ENCODE measurements at places on chromosomes 5 and 9.

GRCh38 chr9:114347675-114348074 lies 18.0 kb downstream of the ORM2 start:
- no peak for DNase-seq

DNA sequence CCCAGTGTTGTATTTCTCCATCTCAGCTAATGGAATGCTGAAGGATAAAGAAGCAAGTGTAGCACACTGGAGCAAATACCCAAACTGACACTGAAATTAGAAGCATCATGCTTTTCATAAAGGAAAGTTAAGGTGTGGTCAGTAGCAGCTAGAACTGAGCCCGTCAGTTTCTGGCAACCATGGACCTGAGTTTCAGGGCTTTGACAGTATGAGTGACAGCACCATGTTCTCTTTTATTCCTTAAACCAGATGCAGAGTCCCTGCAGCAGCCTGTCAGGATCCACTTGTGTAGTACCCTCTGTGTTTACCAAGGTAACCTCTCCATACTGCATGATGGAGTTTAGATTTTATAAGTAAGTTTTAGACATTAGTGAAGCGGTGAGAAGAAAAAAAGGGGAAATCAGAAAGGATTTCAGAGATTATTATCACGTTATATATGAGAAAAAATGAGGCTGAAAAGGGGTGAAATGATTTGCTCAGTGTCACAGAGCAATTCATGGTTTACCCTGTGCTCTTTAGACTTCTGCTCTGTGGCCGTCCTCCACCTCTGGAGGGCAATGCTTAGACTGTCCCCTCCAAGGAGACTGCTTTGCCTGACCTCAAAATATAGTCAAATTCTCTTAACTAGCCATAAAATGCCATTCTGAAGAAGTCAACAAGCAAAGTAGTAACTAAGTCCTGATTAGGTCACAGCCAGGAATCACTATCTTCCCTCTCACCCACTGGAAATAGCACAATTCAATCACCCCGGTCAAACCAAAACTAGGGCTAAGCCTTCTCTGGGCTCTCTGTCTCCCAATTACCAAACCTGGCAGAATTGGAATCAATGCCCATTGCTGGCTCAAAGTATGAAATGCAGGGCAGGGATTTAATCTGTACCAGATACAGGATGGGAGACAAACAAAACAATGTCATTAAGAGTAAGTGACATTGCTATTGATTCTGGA lies 10.5 kb upstream of the MYOT start:
- no peak for DNase-seq

- DNase-seq = no peak
Measured at GRCh38 chr5:1176473-1177391, 24.7 kb upstream of the SLC6A19 start.

GRCh38 chr5:141565826-141566570 lies 52.8 kb downstream of the DIAPH1 start:
- DNase-seq = no peak

- peak; percentile 5 for DNase-seq
Measured at GRCh38 chr5:178895615-178896571, at the start of gene ZFP2. Gene ZFP2 (plus strand): TSS chr5:178895913. CDS start chr5:178931314, 35,401 bp downstream.

- DNase-seq = peak; percentile 29
Measured at GRCh38 chr9:95131023-95131943, 186.2 kb downstream of the FANCC start.

- no peak for DNase-seq
Measured at GRCh38 chr9:38421498-38422211, 2.6 kb downstream of the IGFBPL1 start.

GRCh38 chr5:137265457-137265856 lies 233.7 kb downstream of the SPOCK1 start:
- no peak for DNase-seq

- DNase-seq = no peak
Measured at GRCh38 chr9:113247640-113248039, 26.3 kb downstream of the SLC31A1 start.

- DNase-seq = no peak
Measured at GRCh38 chr5:57009811-57010210, 57.9 kb upstream of the MIER3 start.

DNA sequence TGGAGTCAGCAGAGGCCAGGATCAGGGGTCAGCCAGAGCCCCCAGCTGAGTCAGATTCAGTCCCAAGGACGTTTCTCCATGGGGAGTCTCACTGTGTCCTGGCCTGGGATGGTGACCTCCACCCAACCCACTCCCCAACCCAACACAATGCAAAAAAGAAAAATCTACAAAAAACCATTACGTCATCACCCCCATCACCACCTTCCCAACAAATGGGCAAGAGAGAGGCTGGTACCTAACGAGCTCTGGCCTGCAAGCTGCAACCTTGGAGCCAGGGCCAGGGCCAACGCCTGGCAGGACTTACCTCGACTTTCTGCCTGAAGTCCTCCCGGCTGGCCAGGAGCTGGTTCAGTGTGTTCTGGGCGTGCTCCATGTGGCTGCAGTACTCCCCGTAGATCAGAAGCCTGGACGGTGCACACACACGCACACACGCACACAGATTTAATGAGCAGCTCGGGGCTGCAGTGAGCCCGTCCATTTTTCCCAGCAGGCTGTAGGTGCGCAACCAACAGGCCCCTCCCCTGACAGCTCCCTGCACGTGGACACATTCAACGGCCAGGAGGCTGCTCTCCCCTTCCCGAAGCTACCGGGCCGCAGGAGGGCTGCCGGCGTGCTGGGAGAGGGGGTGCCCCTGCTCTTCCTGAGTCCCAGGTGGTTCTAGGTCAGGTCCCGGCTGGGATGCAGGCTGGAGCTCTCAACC lies 59.4 kb upstream of the SARDH start:
- DNase-seq = no peak

GRCh38 chr5:81971111-81971711 lies 612 bp upstream of the ATG10 start:
- DNase-seq = no peak

- no peak for DNase-seq
Measured at GRCh38 chr9:10649076-10649475, 36.3 kb upstream of the PTPRD start.

GRCh38 chr9:90921104-90921503 lies 119.5 kb downstream of the SYK start:
- DNase-seq = no peak

DNA sequence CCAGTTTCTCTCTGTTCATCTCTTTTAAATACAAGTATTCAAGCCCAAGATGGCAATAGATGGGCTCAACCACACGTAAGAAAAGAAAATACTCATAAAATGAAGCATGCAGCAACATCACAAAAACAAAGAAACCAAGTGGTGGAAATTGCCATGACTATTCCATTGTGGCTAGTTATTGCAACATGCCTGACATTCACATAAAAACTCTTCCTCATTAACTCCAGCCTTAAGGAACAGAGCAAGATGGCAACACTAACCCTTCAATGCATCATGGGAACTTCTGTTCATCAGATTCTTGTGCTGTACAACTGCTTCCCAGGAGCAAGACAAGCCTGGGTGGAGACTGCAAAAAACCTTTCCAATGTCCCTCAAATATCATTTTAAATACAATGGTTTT lies 1.4 kb upstream of the GLIS3 start:
- DNase-seq = no peak

GRCh38 chr5:26572480-26572879 lies 465.9 kb downstream of the CDH9 start:
- DNase-seq = no peak

- DNase-seq = no peak
Measured at GRCh38 chr9:111023128-111023527, 15.1 kb downstream of the LPAR1 start.

DNA sequence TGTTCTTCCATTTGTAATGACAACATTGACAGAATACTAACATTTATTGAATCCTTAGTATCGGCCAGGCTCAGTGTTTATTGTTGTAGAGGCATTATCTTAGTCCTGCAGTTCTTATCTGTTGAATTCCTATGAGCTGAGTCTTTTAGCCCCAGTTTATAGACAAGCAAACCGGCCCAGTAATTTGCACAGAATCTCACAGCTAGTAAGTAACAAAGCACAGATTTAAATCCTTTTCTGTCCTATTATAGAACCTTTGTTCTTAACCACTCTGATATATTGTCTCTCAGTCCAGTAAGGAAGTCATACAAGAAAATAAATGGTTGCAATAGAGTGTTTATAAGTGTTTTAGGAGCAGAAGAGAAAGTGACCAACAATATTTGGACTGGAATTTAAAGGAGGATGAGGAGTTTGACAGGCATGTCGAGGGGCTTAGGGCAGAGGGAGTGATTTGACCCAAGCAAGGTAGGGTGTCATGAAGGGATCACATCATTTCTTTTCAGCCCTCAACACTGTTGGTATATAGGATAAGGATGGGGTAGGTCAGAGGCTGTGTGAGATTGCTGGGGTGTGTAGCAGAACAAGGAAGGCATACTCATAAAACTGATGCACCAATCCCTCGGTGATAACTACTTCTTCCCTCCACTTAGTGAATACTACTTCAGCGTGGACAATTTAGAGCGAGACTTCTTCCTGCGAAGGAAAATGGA lies 39.5 kb downstream of the LARP1 start:
- no peak for DNase-seq

DNA sequence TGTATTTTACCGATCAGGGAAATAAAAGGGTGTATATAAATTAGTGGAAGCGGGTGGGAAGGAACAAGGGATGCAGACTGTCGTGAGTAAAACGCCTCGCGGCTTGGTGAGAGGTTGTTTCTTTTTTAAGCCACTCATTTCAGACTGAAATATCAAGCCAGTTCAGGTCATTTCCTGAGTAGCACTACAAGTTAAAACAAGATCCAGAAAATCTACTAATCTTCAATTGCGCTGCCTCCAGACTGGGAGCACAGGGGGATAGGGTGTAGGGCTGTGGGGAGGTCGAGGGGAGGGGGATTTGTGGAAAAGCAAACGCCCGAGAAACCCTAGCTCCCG lies 140.8 kb downstream of the TSSK1B start:
- no peak for DNase-seq

DNA sequence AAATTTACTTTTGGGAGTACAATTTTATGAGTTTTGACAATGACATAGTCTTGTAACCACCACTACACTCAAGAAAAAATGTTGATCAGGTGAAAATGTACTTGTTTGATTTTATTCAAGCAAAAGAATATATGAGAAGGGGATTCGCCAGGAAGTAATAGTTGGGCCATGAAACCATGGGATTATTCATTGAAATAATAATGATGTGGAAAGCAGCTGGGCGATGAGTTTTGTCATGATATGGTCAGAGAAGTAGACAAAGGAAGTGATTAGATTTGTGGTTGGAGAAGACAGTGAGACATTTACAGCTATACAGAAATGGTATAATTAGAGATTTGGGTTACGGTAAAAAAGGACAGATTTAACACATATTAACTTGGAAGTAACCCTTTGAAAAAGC lies 11.2 kb downstream of the HMGCR start:
- no peak for DNase-seq

DNA sequence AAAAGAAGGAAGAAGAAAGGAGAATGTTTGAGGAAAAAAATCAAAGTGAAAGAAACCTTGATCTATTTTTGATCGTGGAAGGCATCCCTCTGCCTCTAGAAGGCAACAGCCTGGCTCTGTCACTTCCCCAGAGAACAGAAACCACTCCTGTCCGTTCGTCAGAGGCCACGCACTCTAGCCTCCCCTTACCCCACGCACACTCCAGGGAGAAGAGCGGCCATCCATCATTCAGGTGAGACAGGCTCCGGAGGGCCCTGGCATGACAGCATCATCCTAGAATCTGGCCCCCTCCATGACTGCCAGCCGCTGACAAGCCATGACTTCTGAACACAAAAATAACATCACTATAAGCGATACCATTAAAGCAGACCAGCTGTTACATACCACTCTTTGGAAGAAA lies 135.8 kb downstream of the ROR2 start:
- DNase-seq = no peak

- DNase-seq = peak; percentile 82
Measured at GRCh38 chr9:126985870-126986498, 71.4 kb downstream of the RALGPS1 start.

DNA sequence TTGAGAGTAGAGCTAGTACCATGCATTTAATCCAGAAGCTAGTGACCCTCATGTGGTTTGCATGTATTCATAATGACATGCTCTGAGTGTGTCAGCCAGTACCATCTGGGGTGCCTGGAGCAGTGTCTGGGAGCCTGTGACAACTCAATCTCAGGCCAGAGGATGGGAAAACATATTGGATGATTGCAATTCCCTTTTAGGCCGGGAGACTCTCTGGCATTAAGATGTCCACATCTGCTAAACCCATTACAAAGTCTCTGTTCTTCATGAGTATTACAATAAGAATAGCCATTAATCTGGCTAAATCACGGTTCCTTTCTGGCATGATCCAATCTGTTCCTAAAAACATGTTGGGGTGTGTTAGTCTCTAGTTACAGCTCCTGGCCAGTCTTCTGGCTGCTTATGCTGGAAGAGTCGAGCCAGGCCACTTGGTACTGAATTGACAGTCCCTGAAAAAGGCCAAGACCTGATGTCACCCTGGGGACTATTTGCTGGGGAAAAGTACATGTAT lies 475.7 kb downstream of the ENC1 start:
- DNase-seq = no peak

- DNase-seq = no peak
Measured at GRCh38 chr5:34669931-34670516, 13.9 kb downstream of the RAI14 start.

GRCh38 chr5:126971455-126972031 lies 58.8 kb downstream of the MARCHF3 start:
- no peak for DNase-seq

DNA sequence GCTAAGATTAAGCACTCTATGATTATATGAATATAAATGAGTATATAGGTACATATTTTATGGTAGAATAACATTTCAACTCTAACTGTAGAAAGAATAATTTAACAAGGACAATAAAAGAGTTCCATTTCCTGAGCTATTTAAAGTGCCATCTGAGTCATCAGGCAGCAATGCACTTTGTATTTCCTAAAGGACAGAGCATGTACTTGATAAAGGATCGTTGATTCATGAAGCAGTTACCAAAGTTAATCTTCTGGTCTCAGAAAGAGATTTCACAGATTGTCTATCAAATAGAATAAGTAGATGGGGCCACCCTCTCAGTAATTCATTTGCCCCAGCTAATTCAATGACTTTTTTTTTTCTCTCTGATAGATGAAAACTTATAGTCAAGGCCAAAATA lies 747.8 kb downstream of the CDH18 start:
- DNase-seq = no peak

DNA sequence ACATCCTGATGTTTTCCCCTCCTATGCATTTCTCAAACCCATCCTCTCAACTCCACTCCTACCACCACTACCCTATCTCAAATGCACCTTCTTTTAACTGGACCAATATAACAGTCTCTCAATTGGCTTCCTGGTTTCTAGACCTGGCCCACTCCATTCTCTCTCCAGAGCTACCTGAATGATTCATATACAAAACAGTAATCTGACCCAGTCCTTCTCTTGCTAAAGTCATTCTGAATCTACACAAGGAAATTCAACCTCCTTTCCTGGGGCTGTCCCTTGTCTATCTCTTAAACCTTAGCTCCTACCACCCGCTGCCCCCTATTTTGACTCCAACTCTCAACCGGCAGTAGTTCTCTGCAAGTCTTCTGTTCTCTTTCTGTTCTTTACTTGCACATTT lies 97.2 kb downstream of the PCSK1 start:
- no peak for DNase-seq

- no peak for DNase-seq
Measured at GRCh38 chr9:38343037-38343436, 49.5 kb upstream of the ALDH1B1 start.

- DNase-seq = no peak
Measured at GRCh38 chr9:89365532-89365912, 47.2 kb downstream of the SECISBP2 start.

GRCh38 chr5:150374651-150375050 lies 17.2 kb downstream of the TCOF1 start:
- no peak for DNase-seq

- DNase-seq = no peak
Measured at GRCh38 chr9:121282277-121283079, 14.5 kb downstream of the GSN start.

- DNase-seq = no peak
Measured at GRCh38 chr9:90325913-90326653, 316.5 kb downstream of the DIRAS2 start.
